ENCODE measurements at places on chromosomes 3 and 15. TPM values are rescaled to one million over a fixed set of nuclear protein-coding genes. Genes with fewer than 3 reads are reported as not detected.

The RRP9 gene
- total RNA-seq: 15.3 TPM

The CLDN18 gene
- total RNA-seq: not detected

The CNTN3 gene
- 15.6 TPM for total RNA-seq

The MGA gene
- total RNA-seq: 50.5 TPM

All from mucosa of descending colon (tissue), 3 donors.